ENCODE measurements at places on chromosomes 4 and X.

- no peak for DNase-seq
Observed at GRCh38 chrX:9516635-9517034, 51.8 kb downstream of the TBL1X start.

- no peak for DNase-seq
Observed at GRCh38 chrX:39602195-39602594, 495.6 kb downstream of the BCOR start.

DNA sequence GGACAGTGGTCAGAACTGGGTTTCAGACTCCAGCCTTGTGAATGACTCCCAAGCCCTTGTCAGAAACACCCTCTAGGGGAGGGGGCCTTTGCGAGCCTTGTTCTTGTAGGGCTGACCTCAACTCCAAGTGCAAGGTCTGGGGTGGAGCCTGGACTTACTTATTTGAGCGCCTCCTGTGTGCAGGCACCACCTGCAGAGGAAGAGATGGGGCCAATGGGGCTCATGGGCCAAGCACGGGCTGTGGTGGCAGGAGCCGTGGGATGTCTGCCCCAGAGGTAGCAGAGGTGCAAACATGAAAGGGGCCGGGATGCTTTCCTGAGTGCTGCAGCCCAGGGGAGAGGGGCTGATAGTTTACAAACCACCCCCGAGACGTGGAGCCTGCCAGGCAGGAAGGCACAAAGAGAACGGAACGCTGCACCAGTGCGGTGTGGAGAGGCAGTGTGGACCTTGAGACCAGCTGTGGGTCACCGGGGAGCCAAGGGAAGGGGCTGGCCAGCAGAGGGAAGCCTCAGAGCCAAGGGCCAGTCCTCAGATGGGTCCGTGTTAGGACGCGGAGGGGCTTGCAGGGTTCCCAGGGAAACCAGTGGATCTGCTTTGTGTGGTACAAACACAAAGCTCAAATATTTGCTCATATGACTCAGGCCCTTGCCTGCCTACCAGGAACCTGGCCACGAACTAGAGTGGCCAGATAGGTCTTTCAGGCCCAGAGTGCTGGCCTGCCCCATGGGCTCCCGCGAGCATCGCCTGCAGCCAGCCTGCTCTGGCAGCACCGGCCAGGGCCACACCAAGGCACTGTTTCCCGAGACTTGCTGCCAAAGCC is 8.7 kb upstream of the TADA2B start:
- DNase-seq = no peak

DNA sequence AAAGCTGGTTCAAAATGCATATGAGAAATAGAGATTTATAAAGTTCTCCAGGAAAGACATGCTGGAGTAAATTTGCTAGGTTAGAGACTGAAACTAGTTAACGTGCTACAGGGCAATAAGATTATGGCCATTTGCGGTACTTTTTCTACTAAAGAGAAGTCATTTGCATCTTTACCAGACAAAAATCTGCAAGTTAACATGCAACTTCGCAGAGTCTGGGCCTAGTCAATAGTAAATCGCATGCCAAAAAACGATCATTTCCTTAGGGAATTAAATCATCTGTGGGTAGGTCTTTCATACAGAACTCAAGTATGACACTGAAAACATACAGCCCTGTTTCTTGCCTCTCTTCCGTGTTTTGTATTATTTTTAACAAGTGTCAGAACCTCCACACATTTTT is 32.8 kb upstream of the REST start:
- no peak for DNase-seq

- no peak for DNase-seq
Observed at GRCh38 chr4:87745064-87745807, 54.1 kb upstream of the IBSP start.

DNA sequence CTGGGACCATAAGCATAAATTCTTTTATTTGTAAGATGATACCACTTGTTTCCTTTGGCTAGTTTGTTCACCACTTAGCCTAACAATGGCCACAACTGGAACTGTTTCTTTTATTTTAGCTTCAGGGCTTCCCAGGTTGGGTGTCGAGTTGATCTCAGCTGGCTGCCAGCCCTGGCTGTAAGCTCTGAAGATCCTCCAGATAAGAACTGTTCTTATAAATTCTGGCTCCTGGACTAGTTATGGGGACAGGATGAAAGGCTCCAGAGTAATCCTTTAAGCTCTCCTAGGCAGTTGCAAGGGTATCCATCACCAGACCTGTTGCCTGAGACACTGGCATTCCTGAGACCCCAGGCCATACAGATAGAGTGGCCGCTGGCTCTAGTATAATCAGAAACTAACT is 129.4 kb upstream of the ACSL4 start:
- DNase-seq = no peak

GRCh38 chr4:83917572-83917971 is 381.7 kb downstream of the GPAT3 start:
- DNase-seq = no peak

DNA sequence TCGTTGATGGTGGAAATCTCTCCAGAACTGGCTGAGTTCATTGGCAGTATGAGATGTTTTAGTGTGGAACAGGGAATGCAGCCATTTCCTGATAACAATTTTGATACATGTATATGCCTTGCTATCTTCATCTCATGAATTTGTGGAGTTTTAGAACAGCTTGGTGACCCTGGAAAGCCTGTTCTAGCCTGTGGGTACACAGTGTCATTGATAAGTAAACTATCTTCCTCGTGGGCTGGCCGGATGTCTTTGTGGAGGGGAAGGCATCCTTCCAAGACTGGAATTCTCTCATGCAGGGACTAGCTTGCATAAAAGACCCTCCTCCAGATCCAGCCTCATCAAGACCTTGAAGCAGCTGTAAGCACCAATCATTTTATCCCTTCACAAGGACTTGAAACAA is 40.2 kb upstream of the NUDT10 start:
- no peak for DNase-seq

DNA sequence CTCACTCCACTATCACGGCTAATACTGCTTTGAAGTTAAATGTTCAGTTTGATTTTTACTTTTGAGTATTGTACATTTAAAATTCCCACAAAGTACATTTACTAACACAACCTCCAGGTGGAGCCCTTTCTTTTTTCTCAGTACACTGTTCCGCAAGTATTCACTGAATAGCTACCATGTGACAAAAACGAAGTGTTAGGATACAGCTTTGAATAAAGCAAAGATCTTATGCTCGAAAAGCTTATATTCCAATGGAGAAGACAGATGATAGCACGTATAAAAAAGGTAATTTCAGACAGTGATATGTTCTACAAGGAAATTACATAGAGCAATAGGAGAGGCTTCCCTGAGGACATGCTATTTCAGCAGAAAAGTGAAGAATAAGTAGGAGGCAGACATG is 60.7 kb upstream of the ABCG2 start:
- no peak for DNase-seq

DNA sequence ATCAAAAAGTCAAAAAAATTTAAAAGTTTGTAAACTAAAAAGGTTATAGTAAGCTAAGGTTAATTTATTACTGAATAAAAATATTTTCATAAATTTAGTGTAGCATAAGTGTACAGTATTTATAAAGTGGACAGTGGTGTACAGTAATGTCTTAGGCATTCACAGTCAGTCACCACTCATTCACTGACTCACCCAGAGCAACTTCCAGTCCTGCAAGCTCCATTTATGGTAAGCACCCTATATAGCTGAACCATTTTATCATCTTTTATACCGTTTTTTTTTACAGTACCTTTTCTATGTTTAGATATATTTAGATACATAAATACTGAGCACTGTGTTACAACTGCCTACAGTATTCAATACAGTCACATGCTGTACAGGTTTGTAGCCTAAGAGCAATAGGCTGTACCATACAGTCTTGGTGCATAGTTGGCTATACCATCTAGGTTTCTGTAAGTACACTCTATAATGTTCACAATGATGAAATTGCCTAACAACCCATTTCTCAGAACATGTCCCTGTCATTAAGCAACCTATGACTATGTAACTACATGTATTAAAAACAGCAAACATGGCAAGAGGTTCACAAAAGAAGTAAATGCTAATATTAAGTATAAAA is 18.6 kb downstream of the ACSL4 start:
- DNase-seq = no peak

- DNase-seq = no peak
Observed at GRCh38 chr4:138542191-138542776, 300.1 kb upstream of the SLC7A11 start.

GRCh38 chr4:14874990-14875389 is 127.3 kb upstream of the CPEB2 start:
- DNase-seq = no peak

DNA sequence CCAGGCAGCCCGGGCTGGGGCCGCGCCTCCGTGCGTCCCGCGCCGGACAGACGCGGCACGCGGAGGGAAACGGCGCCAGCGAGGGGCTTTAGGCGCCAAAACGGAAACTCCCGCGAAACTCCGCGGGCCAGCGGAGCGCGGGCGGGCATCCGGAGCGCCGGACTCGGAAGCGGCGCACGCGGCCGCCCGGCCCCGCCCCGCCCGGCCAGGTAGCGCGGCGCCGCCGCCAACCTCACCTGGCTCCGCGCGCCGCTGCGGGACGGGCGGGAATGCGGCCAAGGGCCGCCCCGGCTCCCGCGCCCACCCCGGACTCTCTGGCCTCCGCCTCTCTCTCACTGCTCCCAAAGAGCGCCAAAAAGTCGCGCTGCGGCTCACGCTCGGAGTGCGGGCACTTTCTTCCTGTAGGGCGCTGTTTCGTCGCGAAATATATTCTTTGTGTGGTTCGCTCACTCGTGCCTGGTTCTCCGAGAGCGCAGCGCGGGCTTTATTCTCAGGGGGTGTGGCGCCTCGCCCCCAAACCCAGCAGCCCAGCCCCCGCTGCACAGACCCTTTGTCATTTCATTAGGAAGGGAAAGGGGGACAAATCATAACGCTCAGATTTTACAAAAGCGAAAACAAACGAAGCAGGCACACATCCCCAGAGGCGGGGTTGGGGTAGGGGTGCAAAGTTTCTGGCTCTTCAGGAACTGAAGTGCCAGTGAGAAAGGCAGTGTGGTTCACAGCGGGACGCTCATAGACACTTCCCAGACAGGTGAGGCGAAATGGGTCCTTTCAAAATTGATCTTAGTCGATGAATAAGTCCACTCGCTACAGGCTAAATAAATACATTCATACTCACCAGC is 961 bp upstream of the MBNL3 start:
- no peak for DNase-seq

DNA sequence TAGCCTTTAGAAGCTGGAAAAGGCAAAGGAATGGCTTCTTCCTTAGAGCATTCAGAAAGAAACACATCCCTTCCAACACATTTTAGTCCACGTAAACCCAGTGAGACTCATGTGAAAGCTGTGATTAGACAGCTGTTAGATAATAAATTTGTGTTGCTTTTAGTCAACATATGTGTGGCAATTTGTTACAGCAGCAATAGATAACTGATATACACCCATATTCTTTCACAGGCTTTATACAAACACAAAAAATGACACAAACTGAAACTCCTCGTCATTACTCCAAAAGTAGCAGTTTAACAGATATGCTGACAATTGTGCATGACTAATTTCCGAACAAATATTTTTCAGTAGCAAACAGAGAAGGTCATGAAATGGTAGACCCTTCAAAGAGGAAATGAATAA is 65.3 kb downstream of the ANTXR2 start:
- no peak for DNase-seq

DNA sequence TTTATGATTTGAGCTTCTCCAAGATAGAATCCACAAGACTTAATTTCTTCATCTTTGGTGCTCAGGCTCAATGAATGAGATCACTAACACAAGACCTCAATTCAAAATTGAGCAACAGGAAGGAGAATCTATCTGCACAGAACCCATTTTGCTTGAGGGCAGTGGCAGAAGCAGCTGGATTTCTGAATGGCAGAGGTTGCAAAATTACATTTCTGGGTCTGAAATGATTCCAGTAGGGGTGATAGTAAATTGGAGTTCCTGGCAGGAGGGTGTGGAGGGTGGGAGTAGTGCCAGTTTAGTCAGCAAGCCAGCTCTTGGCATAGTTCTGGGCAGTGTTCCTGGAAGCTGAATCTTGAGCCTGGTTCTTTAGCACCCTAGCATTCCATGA is 281.1 kb downstream of the SLC7A11 start:
- no peak for DNase-seq

GRCh38 chr4:2746891-2747695 is 9.0 kb downstream of the TNIP2 start:
- DNase-seq = no peak

DNA sequence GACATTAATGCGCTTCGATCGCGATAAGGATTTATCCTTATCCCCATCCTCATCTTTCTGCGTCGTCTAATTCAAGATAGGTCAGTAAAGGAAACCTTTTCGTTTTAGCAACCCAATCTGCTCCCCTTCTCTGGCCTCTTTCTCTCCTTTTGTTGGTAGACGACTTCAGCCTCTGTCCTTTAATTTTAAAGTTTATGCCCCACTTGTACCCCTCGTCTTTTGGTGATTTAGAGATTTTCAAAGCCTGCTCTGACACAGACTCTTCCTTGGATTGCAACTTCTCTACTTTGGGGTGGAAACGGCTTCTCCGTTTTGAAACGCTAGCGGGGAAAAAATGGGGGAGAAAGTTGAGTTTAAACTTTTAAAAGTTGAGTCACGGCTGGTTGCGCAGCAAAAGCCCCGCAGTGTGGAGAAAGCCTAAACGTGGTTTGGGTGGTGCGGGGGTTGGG is 528 bp upstream of the FGF2 start:
- no peak for DNase-seq

GRCh38 chr4:6225469-6225868 is 25.1 kb upstream of the JAKMIP1 start:
- DNase-seq = no peak

DNA sequence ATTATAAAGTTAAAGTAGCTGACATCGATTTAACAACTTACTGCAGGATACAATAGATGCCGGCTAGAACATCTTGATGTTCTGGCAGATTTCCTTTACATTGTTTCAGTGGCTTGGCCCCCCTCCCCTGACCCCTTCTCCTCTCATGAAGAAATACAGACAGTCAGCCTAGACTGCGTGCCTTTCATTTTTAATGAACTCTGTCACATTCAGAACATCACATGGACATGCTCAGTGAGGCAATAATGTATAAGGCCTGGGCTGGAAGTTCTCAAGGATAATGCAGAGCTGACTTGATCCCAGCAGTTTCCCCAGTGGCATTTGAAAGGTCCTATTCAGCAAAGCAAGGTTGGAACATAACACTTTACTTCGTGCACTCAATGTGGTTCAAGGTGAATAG is 239.2 kb downstream of the ANK2 start:
- DNase-seq = no peak

DNA sequence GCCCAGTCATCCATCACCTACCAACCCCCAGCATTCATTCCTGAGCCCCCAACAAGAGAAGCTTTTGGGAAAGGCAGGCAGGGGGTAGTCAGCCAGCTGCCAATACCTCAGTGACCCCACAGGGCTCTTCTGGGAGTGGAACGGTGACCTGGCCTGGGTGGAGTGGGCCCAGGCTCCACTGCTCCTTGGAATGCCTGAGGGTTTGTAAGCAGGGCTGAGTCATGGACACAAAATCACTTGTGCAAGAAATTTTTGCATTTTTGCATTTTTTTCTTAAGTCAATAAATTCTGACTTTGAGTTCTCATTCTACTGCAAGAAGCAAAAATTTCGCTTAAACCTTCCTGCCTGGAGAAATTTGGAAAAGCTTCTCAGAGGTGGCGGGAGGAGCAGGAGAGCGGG is 18.5 kb downstream of the SORCS2 start:
- no peak for DNase-seq

DNA sequence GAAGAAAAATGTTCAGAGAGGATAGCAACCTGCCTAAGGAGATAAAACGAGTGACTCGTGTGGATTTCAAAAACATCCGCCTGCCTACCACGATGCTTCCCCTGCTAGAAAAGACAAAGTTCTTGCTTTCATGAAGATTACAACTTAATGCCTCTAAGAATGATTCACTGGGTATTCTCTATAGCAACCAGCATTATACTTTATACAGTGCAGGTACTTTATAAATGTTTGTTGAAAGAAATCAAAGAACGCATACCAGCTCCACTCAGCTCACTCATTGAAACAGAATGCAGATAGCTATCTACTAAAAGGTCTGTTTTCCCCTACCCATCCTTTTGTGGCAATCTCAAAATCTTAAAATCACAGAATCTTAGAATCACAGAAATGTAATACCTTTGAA is 33.7 kb downstream of the GASK1B start:
- no peak for DNase-seq
